ENCODE measurements at places on chromosomes 2 and 18.

DNA sequence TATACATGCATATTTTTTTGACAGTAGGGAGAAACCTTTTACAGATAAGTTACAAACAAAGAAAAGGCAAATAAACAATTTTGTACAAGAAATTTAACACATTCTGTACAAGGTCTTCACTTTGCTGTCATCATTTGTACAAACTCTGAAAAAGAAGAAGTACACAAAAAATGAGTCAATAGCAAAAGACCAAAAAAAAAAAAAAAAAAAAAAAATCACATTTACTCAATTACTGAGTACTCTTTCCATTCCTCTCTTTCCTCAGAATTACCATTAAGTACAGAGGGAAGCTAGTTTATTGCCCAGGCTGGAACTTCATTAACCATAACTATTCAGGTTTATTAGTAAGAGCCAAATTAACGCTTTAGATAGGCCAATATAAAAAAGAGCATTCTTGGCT is 5.6 kb upstream of the STPG4 start:
- DNase-seq = no peak

DNA sequence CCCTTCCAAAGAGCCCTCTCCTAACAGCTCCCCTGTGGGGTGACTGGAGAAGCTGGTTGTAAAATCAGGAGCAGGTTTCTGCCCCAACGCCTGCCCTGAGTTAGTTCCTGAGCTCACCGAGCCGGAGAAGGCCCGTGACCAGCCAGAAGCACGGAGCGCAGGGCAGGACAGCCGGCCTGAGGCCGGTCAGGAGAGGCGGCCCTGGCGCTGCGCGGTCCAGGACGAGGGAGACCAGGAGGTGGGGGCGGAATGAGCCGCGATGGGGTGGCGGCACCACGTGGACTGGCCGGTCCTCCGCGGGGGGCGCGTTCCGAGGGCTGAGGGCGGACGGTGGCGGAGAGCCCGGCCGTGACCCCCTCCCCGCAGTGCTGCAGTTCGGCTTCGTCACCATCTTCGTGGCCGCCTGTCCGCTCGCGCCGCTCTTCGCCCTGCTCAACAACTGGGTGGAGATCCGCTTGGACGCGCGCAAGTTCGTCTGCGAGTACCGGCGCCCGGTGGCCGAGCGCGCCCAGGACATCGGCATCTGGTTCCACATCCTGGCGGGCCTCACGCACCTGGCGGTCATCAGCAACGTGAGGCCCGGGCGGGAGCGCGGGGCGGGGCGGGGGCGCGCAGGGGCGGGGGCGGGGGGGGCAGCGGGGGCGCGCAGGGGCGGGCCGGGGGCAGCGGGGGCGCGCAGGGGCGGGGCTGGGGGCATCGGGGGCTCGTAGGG is 29.0 kb downstream of the ANO7 start:
- peak; percentile 61 for DNase-seq

DNA sequence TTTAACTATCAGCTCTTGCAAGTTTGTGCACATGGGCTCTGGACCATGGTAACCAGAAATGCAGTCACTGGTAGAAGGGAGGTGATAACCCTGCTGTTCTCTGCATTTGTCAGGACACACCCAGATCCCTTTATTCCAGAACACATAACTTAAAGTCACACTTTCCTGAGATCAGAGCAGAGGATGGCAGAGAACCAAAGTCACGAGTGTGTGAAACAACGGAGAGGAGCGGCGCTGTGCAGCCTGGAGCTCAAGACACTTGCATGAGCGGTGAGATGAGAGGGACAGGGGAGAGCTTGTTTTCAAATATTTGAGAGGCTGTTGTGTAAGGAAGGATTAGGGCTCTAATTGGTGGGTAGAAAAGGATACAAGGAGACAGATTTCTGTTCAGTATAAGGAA is 43.3 kb upstream of the AAK1 start:
- no peak for DNase-seq

DNA sequence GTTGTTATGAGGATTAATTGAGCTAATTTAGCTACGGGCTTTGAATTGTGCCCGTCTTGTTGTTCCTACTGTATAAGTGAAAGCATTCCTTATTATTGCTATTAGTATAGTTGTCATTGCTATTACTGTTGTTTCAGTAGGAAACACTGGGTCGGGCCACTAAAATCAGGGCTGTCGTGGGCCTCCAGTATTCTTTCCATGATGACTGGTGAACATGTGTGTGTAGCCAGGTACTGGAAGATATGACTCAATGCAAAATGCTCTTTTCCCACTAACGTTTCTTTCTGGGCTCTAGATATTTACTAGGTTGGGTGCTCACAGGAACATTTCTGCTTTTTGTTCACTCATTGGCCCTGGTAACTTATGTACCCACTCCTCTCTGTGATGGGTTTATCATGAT is 4.9 kb downstream of the TTL start:
- no peak for DNase-seq

DNA sequence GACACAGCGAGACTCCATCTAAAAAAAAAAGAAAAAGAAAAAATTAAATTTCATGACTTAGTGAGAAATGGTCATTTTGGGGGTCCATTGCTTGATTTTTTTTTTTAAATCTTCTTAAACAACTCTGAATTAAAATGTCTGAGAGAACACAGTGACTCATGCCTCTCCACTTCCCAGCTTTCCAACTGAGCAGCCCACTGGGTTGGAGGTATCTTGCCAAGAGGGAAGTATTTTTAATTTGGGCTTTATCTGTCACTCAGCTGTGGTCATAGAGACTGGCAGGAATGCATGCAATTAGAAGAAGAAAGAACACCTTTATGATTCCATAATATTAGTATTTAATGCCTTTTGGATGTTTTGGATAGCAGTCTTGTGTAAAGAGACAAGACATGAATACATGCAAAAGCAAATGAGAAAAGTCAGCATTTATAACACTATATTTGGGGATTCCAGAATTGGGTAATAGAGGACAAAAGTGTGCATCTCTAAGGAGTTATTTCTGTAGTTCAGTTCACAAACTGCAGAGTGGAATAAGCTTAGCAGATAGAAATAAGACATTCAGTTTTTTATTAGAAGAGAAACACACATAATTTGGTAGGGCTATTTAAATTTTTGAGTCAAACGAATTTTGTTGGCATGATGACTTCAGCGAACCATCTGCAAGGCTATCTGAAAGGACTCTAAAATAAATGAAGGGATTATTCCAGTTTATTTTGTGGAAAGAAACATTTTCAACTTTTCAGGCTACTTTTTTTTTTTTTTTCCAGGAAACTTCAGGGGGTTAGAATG is 254.8 kb downstream of the TGIF1 start:
- DNase-seq = no peak

DNA sequence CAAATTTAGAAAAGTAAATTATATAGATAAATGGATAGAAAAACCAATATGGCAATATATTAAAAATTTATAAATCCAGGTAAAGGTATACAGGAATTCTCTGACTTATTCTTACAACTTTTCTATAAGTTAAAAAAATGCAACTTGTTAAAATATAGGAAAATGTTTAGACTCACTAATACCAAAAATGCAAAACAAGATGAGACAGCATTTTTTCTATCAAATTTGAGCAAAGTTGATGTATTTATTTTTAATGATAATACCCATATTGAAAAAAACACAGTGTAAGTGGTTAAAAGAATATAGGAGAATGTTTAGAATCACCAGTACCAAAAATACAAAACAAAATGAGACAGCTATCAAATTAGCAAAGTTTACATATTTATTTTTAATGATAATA is 35.7 kb downstream of the OSGEPL1 start:
- DNase-seq = no peak

- DNase-seq = no peak
Measured at GRCh38 chr2:55838653-55839052, 84.9 kb downstream of the EFEMP1 start.

- no peak for DNase-seq
Measured at GRCh38 chr18:57814555-57814954, 11.4 kb upstream of the ATP8B1 start.

DNA sequence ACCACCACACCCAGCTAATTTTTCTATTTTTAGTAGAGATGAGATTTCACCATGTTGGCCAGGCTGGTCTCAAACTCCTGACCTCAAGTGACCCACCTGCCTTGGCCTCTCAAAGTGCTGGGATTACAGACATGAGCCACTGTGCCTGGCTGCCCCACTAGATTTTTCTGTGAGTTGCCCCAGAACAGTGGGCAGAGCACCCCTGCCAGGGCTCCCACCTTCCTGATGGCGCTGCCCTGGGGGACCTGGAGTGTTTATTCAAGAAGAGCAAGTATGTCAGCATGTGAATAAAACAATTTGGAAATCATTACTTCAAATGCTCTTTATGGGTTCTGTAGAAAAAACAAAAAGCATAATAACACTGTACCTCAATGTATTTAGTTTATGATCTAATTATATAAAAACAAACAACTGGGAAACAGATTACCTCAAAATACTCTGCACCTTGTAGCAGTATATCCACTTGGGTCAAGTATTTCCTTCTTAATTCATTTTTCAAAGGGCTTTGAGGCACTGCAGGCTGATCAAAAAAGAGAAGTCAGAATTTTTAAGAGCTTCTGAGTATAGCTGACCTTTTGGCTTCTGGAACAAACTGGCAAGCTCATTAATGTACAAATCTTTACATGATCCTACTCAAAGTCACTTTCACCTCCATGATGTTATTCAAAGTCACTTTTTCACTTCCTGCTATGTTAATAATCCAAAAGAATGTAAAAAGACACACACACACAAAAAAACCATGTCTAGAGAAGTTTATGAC is 8.9 kb downstream of the HJURP start:
- DNase-seq = no peak

- no peak for DNase-seq
Measured at GRCh38 chr2:181203916-181204315, 223.5 kb downstream of the UBE2E3 start.

GRCh38 chr2:195863564-195863963 is 205.1 kb downstream of the DNAH7 start:
- no peak for DNase-seq

- no peak for DNase-seq
Measured at GRCh38 chr2:197297772-197298318, 12.7 kb downstream of the ANKRD44 start.

DNA sequence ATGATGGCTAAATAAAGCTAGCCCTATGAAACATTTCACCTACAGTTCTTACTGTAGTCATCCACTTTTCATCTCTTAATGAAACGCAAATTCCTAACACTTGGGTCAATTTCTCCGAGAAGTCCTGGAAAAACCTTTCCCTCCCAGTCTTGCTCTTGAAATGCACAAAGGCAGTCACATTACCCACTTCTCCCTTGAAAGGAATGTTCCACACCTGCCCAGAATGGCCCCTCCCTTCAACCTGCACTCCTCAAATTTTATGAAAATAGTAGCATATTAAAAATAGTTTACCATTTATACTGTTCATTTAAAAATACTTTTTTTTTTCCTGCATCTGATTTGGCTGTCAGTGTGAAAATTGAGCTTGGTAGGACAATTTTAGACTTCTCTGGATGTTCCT is 64.7 kb upstream of the ACAA2 start:
- DNase-seq = no peak

GRCh38 chr18:21457179-21457535 is 143.3 kb downstream of the ESCO1 start:
- DNase-seq = no peak

DNA sequence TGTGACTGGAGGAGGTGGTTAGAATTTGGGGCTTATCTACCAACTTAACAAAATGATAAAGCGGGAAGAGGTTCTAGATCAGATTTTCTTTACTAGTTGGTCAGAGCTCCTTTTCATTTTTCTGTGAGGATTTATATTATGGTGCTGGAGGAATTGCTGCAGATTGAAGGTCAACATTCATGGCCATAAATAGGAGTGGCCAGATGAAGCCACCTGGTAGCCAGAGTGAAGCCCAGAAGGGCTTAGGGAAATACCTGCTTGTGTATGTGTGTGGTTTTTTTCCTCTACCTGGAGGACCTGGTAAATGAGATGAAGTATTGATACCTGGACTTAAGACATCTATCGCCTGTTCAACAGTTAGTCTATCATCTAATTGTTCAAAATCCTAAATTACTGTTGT is 122.9 kb upstream of the MSTN start:
- DNase-seq = no peak

DNA sequence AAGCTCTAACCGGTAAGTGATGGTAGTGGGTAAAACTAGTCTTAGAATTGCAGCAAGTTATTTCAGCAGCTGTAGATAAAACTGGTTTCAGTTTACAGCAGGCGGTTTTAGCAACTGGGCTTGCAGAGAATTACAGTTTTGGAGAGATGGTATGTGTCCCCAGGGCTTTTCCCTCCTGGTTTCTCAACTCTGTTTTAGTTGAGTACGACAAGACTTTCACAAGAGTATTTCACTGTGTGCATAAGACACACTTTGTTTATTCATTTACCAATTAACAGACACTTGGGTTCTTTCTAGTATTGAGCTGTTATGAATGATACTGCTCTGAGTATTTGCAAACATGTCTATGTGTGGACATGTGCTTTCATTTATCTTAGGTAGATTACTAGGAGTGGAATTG is 65.6 kb upstream of the RFX8 start:
- DNase-seq = no peak

GRCh38 chr2:11773747-11774525 is 27.5 kb downstream of the LPIN1 start:
- no peak for DNase-seq

GRCh38 chr2:215685238-215685990 is 249.5 kb upstream of the FN1 start:
- no peak for DNase-seq

GRCh38 chr2:193627187-193627926 is 1432.6 kb upstream of the TMEFF2 start:
- no peak for DNase-seq

- no peak for DNase-seq
Measured at GRCh38 chr18:54263904-54264336, 5.4 kb upstream of the POLI start.

DNA sequence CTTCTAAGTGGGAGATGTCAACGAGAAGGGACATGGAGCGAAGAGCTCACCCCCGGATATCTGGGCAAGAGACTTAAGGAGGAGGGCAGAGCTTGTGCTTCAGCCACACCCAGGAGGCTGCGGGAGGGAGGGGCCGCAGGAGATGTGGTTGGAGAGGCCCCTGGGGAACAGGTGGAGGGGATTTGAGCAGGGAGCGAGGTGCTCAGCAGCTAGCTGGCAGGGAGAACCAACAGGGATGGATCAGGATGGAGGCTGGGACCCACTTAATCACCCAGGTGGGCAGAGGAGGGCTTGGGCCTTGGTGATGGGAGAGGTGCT is 78.3 kb downstream of the MBP start:
- no peak for DNase-seq

- DNase-seq = no peak
Measured at GRCh38 chr2:4221434-4221833, 518.1 kb downstream of the DCDC2C start.

DNA sequence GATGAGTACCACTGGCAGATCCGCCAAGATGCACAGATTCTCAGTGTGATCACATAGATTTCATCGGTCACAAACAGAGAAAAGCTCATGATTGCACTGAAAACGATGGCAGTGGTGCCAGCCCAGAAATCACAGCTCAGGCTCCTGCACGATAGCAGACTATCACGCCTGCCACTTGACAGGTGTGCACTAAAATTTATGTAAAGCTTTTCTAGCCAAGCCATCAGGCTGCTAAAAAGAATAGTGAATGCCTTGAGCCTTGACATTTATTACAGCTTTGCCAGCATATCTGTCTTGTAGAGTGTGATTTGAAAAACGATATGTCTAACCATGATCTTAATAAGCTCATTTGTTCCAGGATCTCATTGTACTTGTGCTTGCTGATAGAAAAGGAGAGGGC is 409.5 kb upstream of the CWC22 start:
- DNase-seq = no peak

GRCh38 chr2:42924418-42924886 is 132.1 kb upstream of the HAAO start:
- no peak for DNase-seq

GRCh38 chr2:128716299-128716721 is 397.6 kb upstream of the HS6ST1 start:
- no peak for DNase-seq

All from left kidney (tissue), 8 donors.